NCI-H1105 treated with DMSO at 0.1 percent for 48 hours (cell line): ENCODE measurements at places on chromosomes 2 and 18.

DNA sequence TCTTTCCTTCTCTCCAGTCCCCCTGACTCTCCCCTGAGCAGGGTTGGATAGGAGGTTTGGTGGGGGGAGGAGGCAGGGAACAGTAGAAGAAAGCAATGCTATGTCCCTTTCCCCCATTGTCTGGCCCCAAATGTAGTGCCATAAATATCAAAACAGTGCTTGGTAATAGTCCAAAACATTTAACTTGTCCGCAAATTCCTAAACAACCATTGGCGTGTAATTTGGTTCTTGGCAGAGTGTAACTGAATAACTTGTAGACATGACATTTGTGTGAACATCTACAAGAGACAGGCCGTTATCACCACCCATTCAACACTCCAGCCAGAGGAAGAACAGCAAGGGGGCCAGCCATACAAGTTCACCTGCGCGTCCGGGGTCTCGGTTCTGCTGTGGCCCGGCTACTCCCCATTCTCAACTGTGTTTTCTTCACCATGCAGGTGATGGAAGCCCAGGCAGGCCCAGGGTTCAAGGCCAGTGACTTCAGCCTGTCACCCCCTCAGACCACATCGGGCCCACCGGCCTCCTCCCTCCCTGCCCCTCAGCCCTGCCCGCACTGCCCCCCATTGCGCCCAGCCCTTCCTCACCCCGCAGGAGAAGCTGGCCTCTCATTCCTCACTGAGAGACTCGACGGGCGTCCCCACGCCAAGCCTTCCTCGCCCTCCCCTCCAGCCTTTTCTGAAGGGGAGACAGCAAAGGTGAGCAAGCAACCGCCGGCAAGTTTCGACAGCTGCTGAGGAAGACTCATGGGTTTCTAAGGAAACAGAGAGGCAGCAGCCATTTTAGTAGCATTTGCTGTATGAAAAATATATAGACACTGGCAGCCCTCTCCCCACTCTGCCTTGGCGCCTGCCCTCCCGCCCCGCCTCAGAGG lies 699 bp upstream of the RAPGEF4 start:
- DNase-seq: no peak

DNA sequence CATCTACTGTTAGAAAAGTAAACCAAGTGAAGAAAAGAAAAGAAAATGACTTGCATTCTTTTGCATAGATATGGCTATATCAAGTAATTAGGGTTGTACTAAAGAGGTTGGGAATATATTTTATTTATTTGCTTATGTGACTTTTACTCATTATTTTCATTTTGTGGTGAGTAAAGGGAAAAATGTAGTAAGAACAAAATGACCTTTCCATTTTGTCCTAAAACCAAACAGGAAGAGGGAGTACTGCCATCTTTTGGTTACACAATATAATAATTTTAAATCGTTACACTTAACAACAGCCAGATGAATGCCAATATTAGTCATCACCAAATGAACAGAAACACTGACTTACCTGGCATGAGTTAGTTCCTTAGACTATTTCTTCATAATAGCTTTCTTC lies 47.3 kb upstream of the NDUFV2 start:
- DNase-seq: no peak

DNA sequence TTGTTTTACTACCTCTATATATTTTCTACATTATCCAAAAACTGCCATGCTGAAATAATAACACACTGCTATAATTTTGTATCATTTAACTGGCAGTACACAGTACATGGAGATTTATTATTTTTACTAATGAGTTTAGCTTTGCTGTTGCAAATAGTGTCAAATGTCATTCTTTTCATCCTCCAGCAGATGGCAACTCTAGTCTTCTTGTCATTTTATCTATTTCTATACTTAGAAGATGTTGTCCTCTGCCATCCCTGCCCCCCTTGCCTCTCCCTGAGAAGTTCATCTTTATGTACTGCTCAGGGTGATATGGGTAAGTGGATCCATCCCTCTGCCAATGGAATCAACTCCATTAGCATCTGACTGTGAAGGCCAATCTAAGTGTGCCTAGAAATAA lies 21.7 kb upstream of the LRRTM1 start:
- DNase-seq: no peak

- DNase-seq: no peak
Measured at GRCh38 chr2:180495606-180496005, 484.8 kb upstream of the UBE2E3 start.

GRCh38 chr2:20431772-20432171 lies 15.1 kb upstream of the RHOB start:
- DNase-seq: no peak

DNA sequence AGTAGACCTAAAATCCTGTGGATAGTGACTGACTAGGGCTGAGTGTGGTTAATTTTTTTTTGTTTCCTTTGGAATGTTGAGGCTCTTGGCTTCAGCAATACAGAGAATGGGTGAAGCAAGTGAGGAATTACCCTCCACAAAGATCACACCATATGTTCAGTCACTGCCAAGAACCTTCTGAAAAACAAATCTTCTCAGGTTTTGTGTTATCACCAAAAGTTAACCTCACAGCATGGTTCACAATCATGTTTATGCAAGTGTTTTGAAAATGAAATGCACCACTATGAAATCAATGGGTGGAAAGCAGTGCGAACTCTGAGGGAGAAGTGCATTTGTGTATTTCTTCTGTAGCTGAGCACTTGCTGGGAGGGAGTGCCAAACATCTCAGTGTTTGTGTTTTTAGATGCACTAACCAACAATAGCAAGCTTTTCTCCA lies 44.4 kb downstream of the SPATS2L start:
- no peak for DNase-seq

DNA sequence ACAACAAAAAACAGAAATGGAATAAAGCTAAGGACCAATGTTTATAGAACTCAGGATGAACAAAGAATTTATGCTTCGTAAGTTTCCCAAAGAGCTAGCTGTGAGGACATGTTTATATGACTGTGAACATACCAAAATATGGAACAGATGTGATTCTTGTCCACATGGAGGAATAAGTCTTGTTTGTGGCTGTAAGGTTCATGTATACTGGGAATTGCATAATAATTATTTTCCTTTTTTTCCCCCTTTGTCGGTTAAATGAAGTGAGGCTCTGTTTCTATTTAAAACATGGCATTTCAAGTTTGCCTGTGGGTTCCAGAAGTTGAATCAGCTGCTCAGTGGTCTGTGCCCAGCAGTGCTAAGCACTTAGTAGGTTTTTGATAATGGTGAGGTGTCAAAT lies 108.1 kb downstream of the FHOD3 start:
- DNase-seq: no peak

- no peak for DNase-seq
Measured at GRCh38 chr2:51990684-51991083, 958.8 kb upstream of the NRXN1 start.

DNA sequence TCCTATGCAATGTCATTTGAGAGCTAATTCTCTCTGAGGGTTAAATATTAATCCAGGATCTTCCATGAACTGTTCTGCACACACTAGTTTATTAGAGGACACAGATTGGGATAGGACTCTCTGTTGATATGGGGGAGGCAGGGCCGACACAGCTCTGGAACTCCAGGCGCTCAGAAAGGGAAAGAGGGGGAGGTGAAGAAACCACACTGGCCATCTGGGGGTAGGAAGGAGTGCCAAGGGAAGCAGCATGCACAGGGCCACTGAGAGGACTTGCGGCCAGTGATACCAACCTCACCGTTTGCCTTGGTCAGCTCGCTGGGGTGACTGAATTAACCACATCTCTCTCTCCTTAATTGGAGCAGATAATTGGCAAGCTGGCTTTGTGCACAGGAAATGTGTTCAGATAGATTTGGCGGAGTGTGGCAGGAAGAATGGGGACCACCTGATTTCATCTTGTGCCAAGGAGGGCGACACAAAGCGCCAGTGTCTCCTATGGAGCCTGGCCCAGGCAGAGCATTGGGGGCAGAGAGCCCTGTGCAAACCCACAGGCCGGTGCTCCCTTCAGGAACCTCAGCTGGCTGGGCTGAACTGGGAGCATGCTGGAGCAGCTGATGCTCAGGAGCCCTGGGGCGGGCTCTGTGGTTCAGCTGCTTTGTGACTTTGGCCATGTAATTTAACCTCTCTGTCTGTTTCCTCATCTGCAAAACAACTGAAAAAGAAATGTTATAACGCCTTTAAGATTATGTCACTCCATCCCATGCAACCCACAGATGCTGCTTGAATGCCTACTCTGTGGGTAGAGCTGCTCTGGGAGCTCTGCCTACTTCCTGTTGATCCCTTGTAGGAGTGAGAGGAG lies 114.7 kb upstream of the STON1 start:
- no peak for DNase-seq

DNA sequence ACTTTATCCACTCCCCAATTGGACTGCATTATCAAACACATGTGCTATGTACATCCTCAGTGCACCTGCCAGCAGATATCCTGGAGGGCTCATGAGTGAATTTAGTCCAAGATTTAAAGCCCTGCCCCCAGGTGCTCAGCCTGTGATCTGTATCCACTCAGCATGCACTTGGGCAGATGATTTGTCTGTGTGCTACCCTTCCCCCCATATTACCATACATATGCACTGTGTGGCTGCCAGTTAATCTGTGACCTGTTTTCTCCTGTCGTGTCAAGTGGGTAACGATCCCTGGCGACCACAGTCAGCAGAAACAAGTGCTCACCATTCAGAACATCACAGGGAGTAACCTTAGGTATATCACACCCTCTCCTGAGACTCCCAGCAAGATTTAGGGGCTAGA lies 10.2 kb downstream of the NAGK start:
- peak; percentile 25 for DNase-seq

DNA sequence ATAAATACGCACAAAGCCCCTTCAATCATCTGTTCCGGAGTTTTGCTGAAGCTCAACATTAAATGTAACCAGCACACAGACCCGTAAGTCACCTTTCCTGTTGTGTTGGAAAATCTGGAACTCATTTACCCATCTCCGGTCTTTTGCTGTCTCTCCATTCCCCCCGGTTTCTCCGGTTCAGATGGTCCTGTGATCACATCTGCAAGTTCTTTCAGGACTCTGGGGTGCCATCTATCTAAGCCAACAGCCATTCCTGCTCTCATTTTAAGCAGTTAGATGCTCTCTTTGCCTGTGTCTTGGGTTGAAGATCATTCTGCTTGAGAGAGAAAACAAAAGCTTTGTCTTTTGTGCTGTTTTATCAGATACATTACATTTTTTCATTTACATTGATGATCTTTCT lies 91.7 kb upstream of the TGIF1 start:
- no peak for DNase-seq

DNA sequence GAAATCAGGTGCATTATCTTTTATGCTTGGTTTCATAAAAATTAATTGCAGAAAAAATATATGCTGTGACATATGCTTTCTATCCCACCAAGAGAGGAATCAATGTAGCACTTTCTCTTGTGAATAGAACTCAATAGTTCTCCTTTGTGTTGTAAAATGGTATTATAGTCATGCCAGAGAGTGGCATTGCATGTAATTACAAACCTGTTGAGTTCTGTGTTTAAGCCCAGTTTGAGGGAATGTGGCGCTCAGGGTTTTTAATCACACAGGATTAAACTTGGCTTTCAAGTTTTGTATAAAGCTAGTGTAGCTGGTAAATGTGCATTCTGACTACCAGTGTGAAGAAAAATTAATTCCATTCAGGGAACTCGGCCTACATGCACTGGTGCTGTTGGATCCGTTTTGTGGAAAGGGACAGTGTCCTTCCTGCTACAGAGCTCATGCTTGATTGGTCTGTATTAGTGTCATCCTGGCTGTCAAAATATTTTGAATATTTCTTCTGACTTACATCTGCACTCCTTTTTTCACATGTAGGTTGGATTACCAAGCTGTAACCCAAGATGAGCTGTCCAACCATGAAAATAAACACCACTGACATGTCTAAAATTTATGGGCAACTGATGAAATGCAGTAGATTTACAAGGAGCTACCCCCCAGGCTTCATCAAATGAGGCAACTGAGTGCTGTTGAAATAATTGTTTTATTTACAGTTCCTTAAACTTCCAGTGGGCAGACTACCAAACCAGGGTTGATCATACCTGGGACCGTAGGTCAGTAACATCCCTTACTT lies 80.3 kb downstream of the SLC4A3 start:
- DNase-seq: no peak

- no peak for DNase-seq
Measured at GRCh38 chr18:76362676-76363075, 132.4 kb downstream of the ZNF516 start.

- DNase-seq: peak; percentile 45
Measured at GRCh38 chr18:8706791-8707555, 1.6 kb downstream of the MTCL1 start.

GRCh38 chr2:216553093-216553478 lies 54.4 kb downstream of the RPL37A start:
- no peak for DNase-seq

- DNase-seq: no peak
Measured at GRCh38 chr2:134717286-134718022, 1.3 kb downstream of the TMEM163 start.

DNA sequence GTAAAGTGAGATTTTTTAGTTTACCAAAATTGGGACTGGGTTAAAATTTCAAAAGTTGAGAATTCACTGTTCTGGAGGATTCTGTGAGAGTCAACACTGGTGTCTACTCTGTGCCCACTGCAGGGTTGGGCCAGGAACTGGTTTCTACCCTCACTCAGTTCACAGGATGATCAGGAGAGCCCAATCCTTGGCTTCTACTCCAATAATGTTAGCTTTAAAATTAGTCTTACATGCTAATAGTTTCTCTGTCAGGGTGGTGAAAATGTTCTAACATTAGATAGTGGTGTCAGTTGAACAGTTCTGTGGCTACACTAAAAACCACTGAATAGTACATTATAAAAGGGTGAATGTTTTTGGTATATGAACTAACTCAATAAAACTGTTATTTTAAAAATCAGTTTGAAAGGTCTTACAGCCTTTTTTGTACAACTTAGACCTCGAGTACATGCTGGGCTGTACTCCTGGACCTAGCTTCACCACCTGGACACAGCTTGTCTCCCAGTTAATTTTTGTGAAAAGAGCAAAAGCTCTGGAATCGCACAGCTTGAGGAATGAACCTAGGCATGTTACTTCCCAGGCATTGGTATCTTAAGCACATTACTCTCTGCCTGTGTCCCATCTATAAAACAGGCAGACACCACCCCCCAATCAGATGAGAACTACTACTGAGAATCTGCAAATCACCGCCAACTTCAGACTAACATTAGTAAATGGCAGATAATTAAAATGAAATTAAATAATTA lies 44.4 kb downstream of the ACVR1 start:
- no peak for DNase-seq

GRCh38 chr18:31424383-31424988 lies 23.1 kb upstream of the DSG3 start:
- DNase-seq: no peak

- DNase-seq: no peak
Measured at GRCh38 chr2:240599141-240599583, 12.6 kb downstream of the CAPN10 start.

DNA sequence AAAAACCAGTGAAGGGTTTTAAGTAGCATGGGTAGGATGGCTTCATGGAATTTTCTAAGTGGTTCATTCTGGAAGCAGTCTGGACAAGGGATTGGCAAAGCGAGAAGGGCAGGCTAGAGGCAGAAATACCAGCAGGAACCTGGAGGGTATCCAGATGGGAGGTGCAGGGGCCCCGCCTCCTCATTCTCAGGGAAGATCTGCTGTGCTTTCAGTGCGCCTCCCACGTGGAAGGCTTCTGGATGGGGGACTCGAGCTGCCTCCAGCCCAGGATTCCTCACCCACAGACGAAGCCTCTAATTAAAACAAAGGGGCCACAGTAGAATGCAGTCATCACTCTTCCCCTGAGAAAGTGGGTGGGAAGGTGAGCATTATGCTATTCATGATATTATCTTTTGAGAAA lies 79.8 kb downstream of the VSNL1 start:
- no peak for DNase-seq
